ENCODE measurements at places on chromosomes 6 and 20.

DNA sequence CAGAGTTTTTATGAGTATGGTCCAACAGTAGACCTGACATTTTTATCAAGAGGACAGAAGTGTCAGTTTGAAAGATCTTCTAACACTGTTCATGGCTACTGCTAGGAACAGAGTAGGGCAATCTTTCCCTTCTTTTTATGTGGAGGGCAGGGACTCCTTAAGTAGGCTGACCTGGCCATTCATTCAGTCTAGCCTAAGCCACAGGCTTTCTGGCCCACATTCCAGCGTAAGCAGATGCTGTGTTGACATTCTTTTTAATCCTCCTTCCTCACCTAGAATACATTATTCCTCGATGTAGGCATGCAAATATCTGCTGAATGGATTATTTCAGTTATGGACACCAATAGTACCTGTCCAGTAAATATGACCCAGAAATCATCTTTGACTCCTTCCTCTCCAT lies 188.3 kb downstream of the ATXN1 start:
- DNase-seq: no peak

DNA sequence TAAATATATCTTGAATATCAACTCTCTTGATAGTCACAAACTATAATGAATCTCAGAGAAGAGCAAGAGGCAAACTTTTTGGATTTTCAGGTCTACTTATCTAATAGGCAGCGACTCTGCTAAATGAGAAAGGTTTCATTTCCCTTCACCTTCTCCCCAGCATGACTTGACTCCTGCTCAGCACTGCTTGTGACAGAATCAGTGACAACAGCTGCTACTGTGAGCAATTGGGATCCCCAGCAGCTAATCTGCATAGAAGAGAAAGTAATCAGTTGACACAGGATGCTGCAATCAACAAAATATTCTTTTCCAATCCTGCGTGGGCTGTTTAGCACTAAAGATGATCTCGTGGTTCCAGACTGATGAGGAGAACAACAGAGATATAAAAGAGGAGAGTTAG lies 205.5 kb downstream of the MMUT start:
- DNase-seq: no peak

DNA sequence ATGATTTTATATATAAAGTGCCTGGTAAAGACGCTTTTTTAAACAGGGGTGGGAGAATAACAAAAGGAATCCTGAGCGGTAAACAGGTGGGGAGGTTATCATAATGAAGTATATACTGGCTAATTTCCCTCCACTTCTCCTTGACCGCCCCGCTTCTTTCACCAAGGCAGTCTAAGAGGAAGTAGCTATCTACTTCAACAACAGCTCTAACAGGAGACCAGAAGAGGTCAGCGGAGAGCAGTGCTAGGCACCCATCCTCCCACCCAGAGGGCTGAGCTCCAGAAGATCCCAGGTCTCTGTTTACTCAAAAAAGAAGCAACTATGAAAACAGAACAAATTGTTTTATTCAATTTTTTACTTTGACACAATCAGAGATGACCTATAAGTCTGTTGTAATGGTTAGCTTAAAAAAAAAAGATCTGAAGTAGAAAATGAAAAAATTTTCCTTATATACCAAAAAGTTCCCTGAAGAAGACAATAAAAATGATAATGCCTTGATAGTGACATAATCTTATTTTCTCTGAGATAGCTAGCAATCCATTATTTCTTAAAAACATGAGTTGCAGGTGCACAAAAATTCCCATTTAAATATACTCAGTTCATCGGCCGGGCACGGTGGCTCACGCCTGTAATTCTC lies 141.1 kb downstream of the PDSS2 start:
- DNase-seq: peak; percentile 68

GRCh38 chr20:62088258-62089127 lies 22.8 kb upstream of the TAF4 start:
- peak; percentile 82 for DNase-seq

DNA sequence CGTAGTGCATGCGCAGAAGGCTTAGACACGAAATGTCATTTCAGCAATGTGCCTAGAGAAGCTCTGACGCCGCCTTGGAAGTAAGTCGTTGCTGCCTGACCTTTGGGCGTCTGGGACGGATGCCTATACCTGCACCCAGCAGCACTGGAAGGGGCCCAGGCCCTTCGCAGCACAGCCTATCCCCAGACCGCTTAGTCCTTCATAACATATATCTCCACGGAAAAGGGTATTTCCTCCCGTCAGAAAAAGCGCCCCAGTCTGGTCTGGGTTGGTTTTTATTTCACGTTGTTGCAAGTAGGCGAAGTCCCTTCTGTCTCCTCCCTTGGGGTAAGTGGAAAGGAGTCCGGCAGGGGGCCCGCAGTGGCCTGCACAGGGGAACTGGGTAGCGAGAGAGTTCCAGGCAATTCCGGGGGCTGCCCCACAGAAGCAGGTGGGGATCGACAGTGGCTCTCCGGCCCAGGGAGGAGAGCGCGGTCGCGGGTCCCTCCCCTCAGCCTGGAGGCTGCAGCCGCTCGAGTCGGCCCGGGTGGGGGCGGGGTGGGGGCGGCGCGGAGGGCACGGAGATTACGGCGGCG lies 559 bp upstream of the EYA4 start:
- DNase-seq: no peak

DNA sequence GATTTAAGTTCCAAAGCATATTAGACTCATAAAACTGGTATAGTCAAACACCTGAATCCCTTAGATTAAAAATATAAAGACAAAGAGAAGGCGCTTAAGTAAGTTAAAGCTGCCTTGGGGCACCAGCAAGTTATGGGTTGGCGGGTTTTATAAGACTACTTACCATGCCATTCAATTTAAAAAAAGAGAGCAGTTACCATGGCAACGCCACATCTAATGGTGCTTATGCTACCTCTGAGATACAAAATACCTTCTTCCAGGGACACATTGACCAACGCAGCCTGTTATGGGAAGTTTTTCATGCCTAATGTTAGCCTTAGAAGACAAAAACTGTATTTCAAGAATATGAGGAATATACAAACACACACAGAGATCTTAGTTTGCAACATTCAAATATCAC lies 713.6 kb downstream of the RNF144B start:
- DNase-seq: no peak

GRCh38 chr20:57696401-57696961 lies 13.3 kb downstream of the PMEPA1 start:
- no peak for DNase-seq

GRCh38 chr20:35462351-35462750 lies 7.0 kb downstream of the CEP250 start:
- DNase-seq: no peak

GRCh38 chr20:24579475-24579874 lies 110.0 kb downstream of the SYNDIG1 start:
- DNase-seq: no peak

- no peak for DNase-seq
Observed at GRCh38 chr20:19937218-19937617, 79.9 kb upstream of the NAA20 start.

DNA sequence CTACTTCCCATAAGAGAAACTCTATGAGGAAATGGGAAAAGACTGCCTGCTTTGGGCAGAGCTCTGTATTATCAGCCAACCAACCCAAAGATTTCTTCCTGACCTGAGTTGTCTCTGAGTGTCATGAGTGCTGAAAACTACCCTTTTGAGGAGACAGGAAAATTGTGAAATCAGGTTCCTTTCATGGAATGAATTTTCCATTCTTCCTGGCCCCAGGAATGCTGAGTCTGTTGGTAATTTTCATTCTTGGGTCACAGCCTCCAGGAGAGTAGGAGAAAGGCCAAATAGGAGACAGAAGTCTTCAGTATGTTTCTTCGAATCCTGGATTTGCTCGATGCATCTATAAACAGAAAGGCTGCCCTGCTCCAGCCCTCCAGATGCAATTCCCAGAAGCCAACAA lies 53.6 kb downstream of the SCML4 start:
- no peak for DNase-seq

DNA sequence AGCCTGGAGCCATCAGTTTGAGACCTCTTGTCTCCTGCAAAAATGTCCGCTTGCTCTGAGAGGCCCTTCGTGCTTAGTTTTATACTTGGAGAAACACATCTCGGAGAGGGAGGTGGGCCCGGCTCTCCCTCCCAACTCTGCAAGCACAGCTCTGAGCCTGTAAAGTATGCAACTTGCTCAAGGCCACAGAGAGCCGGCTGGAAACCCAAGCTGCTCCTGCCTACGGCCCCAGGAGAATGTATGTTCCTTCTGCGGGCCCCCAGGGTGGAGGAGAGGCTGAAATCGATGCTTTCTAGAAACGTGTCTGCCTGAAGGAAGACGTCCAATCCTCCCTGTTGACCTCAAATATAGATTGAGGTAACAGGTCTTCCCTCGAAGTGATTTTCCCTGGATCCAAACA lies 205.4 kb downstream of the PREX1 start:
- DNase-seq: no peak

GRCh38 chr6:56033401-56033800 lies 158.0 kb upstream of the BMP5 start:
- no peak for DNase-seq

GRCh38 chr6:5302995-5303622 lies 41.8 kb downstream of the FARS2 start:
- no peak for DNase-seq

GRCh38 chr20:33132513-33133372 lies 35.2 kb upstream of the BPIFA2 start:
- no peak for DNase-seq

DNA sequence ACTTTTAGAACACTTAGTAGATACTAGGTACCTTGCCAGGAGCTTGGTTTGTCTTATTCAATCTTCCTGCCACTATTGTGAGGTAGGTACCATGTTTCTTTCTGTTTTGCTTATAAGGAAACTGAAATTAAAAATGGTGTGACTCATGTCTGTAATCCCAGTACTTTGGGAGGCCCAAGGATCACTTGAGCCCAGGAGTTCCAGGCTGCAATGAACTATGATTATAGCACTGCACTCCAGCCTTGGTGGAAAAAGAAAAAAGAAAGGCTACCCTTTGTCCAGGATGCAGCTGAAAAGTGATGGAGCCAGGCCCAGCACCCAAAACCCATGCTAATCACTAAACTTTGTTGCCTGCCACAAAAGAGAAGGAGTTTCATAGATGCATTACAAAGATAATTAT lies 34.1 kb upstream of the LAMA4 start:
- no peak for DNase-seq

- no peak for DNase-seq
Observed at GRCh38 chr6:31888276-31889258, 8.9 kb downstream of the EHMT2 start.

GRCh38 chr6:37131104-37131959 lies 38.6 kb upstream of the PIM1 start:
- DNase-seq: no peak

DNA sequence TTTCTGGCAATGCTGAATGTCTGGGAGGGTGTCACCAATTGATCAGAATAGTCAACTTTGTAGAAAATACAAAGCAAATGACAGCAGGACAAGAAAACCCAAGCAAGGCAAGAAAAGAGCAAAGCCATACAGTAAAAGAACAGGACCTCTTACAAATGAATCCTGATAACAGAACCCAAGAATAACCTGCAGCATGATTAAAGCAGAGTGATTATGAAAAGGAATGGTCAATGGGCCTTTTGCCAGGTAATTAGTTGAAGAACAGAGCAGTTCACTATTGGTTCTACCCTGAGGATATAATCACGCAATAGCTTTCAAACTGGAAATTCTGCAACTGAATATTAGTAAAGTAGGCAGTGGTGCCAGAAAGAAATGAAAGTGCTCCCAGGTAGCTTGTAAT lies 319.8 kb downstream of the FRK start:
- no peak for DNase-seq

- peak; percentile 59 for DNase-seq
Observed at GRCh38 chr6:147154454-147154853, 49.8 kb upstream of the STXBP5 start.

GRCh38 chr6:77447254-77447653 lies 16.0 kb downstream of the HTR1B start:
- DNase-seq: peak; percentile 71

DNA sequence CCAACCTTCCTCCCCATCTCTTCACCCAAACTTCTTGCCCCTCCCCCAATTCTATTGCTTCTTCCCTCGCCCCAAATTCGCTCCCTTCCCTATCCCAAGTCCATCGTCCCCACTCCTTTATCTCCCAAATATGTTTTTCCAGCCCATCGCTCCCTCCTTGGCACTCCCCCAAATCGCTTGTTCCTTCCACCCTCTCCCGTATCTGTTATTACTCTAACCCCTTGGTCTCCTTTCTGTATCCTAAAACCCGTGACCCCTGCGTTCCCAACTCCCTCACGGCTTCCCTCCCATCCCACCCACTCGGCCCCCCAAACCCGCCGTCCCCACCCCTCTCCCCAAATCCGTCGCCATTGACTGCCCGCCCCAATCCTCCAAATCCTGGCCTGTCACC lies 584 bp downstream of the MTCH1 start:
- peak; percentile 23 for DNase-seq

- DNase-seq: peak; percentile 68
Observed at GRCh38 chr6:21742238-21742660, 148.7 kb downstream of the SOX4 start.

- no peak for DNase-seq
Observed at GRCh38 chr6:158996856-158997255, 3.1 kb downstream of the RSPH3 start.

GRCh38 chr6:166998256-166999144 lies 697 bp upstream of the CEP43 start:
- peak; percentile 26 for DNase-seq

- DNase-seq: no peak
Observed at GRCh38 chr20:11195169-11195568, 521.4 kb upstream of the JAG1 start.

- DNase-seq: peak; percentile 81
Observed at GRCh38 chr6:17877196-17877894, 110.1 kb downstream of the KIF13A start.

DNA sequence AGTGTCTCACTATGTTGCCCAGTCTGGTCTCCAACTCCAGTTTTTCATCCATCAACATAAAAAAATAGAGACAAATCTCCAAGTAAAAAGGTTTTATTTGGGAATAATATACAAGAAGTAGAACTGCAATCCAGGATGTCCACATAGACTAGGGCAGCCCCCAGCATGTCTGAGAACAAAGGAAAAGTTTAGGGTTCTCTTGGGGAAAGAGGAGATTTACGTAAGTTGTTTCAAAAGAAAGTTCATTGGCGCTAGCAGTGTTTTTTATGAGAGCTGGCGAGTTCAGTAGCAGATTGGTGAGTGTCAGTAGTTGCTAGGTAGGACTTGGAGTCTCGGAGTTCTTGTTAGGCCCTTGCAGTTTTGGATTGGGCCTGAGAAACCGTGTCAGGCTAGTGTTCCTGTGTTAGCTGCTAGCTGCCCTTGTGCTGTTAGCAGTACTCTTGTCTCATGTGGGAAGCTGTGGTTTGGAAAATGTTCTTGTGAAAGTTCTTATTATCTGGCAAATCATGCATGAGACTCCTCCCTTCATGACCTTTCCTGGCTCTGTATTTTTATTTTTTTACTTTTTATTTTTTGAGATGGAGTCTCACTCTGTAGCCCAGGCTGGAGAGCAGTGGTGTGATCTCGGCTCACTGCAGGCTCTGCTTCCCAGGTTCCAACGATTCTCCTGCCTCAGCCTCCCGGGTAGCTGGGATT lies 24.7 kb downstream of the TTLL9 start:
- DNase-seq: peak; percentile 32

GRCh38 chr20:32240205-32240604 lies 32.5 kb downstream of the POFUT1 start:
- no peak for DNase-seq
